Tongue (tissue), 3 donors: ENCODE measurements at places on chromosomes 6 and 20. TPM values are rescaled to one million over a fixed set of nuclear protein-coding genes. Genes with fewer than 3 reads are reported as not detected.

GRCh38 chr6:75025371-75025770 is 180.5 kb downstream of the COL12A1 start:
- peak; percentile 36 for DNase-seq

DNA sequence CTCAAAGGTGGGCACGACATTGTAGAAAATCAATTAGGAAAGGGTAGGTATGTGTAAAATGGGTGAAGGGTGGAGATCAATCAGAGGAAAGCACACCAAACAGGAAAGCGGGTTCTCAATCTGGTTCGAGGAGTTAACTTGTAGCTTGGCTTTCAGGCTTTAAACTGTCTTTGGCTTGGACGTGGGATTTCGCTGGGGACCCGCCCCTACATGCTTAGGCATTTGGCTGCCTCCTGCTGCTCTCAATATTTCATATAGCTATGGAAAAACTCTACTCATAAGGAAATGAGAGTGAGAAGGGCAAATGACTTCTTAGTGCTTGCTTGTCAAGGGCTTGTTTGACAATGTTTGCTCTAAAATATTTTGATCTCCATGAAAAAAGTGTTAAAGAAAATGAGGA is 38.1 kb upstream of the PDE7B start:
- DNase-seq = no peak

GRCh38 chr6:35477028-35477427 is 8.8 kb downstream of the RPL10A start:
- DNase-seq = no peak

DNA sequence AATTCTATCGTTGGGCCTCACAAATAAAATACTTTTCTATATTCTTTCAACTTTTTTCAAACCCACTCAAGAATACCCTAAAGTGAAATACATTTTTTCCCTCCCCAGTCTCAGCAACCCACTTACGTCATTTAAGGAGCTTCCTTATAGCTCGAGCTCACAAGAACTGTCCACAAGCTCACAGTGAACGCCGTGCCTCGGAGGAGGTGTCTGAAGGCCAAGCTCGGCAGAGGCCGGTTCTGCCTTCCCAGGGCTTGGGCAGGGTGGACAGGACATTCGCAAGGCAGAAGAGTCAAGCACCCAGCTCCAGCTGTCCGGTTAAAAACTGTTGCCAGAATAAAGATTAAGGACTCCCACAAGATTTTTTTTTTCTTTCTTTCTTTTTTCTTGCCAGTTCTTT is 802.3 kb downstream of the QKI start:
- DNase-seq = peak; percentile 20

- DNase-seq = no peak
These were observed 532 bp upstream of the SLC35F1 start for GRCh38 chr6:117906507-117906957.

GRCh38 chr6:144742779-144743178 is 457.6 kb downstream of the UTRN start:
- DNase-seq = no peak

- no peak for DNase-seq
These were observed 18.8 kb downstream of the SLC12A5 start for GRCh38 chr20:46047821-46048220.

GRCh38 chr6:5025911-5026819 is 22.3 kb upstream of the RPP40 start:
- peak; percentile 89 for DNase-seq

DNA sequence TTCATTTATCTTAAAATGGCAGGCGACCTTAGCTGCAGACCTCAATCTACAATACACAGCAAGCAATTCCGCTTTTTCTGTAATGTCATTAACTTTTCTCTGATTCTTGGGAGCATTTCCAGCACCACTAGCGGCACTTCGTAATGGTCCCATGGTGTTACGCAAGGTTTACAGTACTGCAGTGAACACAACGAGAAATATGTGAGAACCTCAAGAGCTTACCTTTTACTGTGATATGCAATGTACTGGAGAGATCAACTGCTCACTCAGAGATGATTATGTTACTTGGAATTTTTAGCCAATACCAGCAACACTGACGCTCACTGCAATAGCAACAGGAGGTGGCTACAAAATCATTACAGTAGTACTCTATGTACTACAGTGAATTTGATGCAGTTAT is 2.8 kb upstream of the CEP43 start:
- DNase-seq = no peak

DNA sequence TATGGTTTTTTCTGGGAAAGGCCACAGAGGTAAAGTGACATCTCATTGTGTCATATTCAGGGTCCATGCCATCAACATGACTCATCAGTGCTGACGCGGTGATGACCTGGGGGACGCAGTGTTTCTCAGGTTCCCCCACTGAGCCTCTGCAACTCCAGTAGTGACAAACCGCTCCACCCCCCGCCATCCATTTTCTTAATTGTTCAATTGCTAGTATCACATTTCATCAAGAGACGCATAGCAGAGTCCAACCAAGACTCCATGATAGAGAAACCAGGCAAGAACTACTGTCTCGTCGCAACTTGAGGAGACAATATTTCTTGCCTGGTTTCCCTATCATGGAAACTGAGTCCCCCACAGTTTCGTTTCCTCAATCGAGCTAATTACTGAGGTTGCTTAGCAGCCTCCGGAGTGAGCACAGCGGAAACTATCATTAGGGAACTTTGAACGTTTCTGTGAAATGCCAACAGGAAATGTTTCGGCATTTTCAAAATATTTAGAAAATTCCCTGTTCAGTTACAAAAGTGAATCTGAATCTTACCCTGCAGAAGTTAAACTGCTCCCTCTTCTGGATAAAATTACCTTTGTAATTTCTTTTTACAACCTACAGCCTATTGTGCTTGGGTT is 12.2 kb upstream of the SERPINB1 start:
- peak; percentile 70 for DNase-seq

CST5 gene
- not detected for total RNA-seq
